ENCODE measurements at places on chromosomes 13 and 19. TPM values are rescaled to one million over a fixed set of nuclear protein-coding genes. Genes with fewer than 3 reads are reported as not detected.

TSSK6 gene
- 4.6 TPM for total RNA-seq

EPS8L1 gene
- 17.5 TPM for total RNA-seq

GRCh38 chr13:67440236-67440975, 210.3 kb upstream of the PCDH9 start:
- no peak for DNase-seq

APOE gene
- total RNA-seq: 195 TPM

C19orf53 gene
- total RNA-seq: 95.6 TPM

- DNase-seq: no peak
These were observed 777.0 kb upstream of the SLITRK1 start for GRCh38 chr13:84659359-84659661.

SIGLEC14 gene
- total RNA-seq: not detected

- DNase-seq: no peak
These were observed 15.6 kb upstream of the ZNF730 start for GRCh38 chr19:23101241-23101640.

- DNase-seq: no peak
These were observed at the start of gene PLIN4 for GRCh38 chr19:4518345-4519171. PLIN4 (minus strand) TSS chr19:4518486; CDS start chr19:4518272, 214 bp downstream.

DNA sequence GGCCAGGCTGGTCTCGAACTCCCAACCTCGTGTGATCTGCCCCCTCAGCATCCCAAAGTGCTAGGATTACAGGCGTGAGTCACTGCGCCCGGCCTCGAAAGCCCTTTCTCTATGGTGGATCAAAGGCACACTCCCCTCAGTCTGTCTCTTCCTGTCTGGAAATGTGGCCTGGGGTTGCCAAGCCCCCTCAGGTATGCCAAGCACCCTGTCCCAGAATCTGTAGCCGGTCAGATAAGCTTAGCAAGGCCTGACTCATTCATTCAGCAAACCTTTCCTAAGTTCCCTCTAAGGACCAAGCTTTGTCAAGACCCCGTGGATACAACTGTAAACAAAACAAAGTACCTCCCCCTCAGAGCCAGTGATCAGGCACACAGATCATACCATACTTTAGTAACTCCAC, 14.1 kb downstream of the NUCB1 start:
- no peak for DNase-seq
